ENCODE measurements at places on chromosomes 2 and 18. TPM values are rescaled to one million over a fixed set of nuclear protein-coding genes. Genes with fewer than 3 reads are reported as not detected.

STPG4 gene
- not detected for total RNA-seq

KIAA2012 gene
- total RNA-seq = not detected

TTC21B gene
- total RNA-seq = 15.2 TPM

SLC4A5 gene
- total RNA-seq = 5.2 TPM

GRCh38 chr2:70999362-70999761 lies 4.7 kb upstream of the TEX261 start:
- H3K27ac ChIP-seq = no peak overlapping the region
- H3K36me3 ChIP-seq = no peaks in the 10 kb centered on the region
- no peaks in the 10 kb centered on the region for H3K27me3 ChIP-seq
- no peak overlapping the region for H3K4me3 ChIP-seq
- no peak for DNase-seq

- no peak overlapping the region for H3K4me3 ChIP-seq
- H3K27me3 ChIP-seq = no peaks in the 10 kb centered on the region
- no peak overlapping the region for H3K27ac ChIP-seq
- DNase-seq = no peak
- H3K4me1 ChIP-seq = no peaks in the 10 kb centered on the region
These were observed 8.2 kb upstream of the NT5C1B start for GRCh38 chr2:18597618-18598017.

GRCh38 chr2:170152421-170152820 lies 25.5 kb upstream of the MYO3B start:
- H3K27ac ChIP-seq = no peak overlapping the region
- H3K27me3 ChIP-seq = no peaks in the 10 kb centered on the region
- DNase-seq = no peak
- no peaks in the 10 kb centered on the region for H3K36me3 ChIP-seq

GRCh38 chr2:69689466-69689865 lies 45.9 kb upstream of the AAK1 start:
- no peaks in the 10 kb centered on the region for H3K27me3 ChIP-seq
- H3K4me1 ChIP-seq = no peaks in the 10 kb centered on the region
- no peak overlapping the region for H3K27ac ChIP-seq
- DNase-seq = no peak
- no peak overlapping the region for H3K4me3 ChIP-seq

UGT1A4 gene
- total RNA-seq = 1.1 TPM

NDC80 gene
- total RNA-seq = 0.63 TPM

DNA sequence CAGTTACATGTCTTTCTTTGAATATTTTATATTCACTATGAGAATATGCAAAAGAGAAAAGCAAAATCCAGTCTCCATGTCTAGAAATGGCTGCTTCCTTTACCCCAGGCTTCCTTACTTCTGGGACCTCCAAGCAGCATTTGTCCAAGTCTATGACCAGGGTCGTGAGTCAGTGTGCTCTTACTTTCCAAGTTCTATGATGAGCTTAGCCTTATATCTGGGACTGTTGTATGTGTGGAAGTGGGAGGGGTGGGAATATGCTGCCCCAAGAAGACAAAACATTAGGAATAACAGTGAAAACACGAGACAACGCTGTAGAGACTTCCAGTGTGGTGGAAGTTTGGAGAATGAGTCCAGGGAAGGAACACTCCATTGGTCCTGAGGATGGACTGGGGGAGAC lies 21.2 kb upstream of the CHRNA1 start:
- H3K27ac ChIP-seq = no peak overlapping the region
- no peaks in the 10 kb centered on the region for H3K27me3 ChIP-seq
- no peaks in the 10 kb centered on the region for H3K4me1 ChIP-seq
- no peak overlapping the region for H3K4me3 ChIP-seq
- no peaks in the 10 kb centered on the region for H3K36me3 ChIP-seq
- no peak for DNase-seq

DNA sequence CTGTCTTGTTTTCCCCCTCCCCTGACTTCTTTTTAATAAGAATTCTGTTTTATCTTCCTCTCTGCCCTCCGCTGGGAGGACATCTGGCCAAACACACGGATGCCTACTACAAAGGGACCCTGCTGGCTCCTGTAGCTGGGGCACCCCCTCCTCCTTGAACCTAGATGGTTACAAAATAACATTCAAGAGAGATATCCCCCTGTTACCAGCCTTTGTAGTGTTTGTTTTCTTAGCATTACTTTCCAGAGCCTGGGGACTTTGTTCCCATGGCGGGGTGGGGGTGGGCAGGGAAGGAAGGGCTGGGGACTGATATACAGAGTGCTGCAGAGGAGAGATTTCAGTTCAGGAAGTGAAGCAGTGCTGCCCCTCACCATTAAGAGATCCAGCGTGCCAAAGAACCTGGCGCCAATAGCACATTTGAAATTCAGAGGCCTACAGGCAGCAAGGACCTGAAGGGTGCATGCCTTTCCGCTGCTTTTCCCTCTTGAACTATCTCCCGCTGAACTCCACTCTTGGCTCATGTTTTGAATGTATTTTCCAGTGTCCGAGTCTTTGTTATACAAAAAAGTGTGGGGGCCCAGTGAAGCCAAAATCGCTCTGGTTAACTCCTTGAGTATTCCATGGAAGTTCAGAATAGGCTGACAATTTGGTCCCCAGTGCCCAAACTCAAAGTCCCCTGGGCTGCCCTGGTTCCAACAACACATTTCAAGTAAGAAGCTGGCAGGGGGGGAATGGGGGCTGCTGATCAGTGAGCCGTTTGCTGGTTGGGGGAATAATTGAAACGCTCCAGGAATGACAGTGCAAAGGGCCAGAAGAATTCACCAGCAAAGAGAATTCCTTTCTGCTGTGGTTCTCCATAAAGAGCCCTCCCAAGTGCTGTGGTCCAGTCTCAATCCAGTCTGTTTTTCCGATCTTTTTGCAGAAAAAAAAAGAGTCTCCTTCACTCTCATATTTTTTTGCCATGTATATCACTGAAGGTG lies 94.8 kb upstream of the THOC1 start:
- H3K4me3 ChIP-seq = no peak overlapping the region
- DNase-seq = peak; percentile 72
- H3K27ac ChIP-seq = no peak overlapping the region

DNA sequence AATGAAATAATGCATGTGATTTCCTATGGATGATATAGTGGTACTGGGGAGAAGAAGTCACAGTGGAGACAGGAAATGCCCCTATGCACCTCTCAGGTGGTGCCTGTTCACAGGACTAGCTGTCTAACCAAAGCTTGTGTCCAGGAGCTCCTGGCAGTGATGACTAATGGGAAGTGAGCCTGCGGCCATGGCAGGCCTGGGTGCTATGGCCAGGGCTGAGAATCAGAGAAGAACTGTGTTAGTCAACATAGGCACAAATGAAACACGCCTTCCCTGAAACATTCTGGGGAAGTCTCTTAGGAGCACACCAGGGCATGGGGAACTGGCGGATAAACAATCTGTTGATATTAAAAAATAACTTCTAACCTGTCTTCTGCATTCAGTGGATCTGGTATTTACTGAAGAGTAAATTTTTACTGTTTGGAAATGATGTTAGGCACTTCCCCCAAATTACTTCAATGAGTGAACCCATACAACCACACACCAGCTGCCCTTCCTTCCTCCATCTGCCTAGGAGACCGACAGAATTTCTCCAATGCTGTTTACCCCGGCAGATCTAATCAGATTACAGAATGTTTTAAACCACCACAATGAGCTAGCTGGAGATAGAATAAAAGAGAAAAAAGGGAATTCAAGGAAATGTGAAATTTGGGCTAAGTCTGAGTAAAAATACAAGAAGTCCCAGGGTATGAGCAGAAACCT lies 67.4 kb downstream of the MEP1B start:
- H3K4me3 ChIP-seq = no peak overlapping the region
- H3K4me1 ChIP-seq = no peaks in the 10 kb centered on the region
- DNase-seq = no peak
- H3K27me3 ChIP-seq = no peaks in the 10 kb centered on the region
- no peaks in the 10 kb centered on the region for H3K36me3 ChIP-seq
- no peak overlapping the region for H3K27ac ChIP-seq

- no peak overlapping the region for H3K27ac ChIP-seq
- no peaks in the 10 kb centered on the region for H3K4me1 ChIP-seq
- H3K27me3 ChIP-seq = no peaks in the 10 kb centered on the region
- no peak for DNase-seq
These were observed 276.5 kb upstream of the NRP2 start for GRCh38 chr2:205405752-205406151.

DNA sequence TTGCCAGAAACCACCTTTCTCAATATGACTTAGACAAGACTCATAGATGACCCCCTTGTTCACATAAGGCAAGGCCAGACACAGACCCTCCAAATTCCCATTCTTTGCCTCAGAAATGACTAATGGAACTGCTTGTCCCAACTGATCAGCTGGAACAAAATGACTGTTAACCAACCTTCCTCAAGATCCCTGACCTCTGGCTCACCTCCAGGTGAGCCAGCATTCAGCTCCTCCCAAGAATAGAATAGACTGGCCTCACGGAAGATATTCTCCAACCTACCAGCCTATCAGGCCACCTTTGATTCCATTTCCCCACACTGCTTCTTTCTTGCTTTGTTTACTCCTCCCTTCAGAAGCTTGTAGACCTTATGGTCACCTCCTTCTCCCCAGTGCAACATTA lies 195.7 kb upstream of the VWC2L start:
- H3K4me3 ChIP-seq = no peak overlapping the region
- H3K27me3 ChIP-seq = no peaks in the 10 kb centered on the region
- H3K27ac ChIP-seq = no peak overlapping the region
- no peaks in the 10 kb centered on the region for H3K4me1 ChIP-seq
- no peak for DNase-seq

GCC2 gene
- 74.5 TPM for total RNA-seq

CRYBA2 gene
- not detected for total RNA-seq

NIF3L1 gene
- 24.6 TPM for total RNA-seq

MGAT4A gene
- 101 TPM for total RNA-seq

GRCh38 chr2:73386342-73386868 lies 769 bp downstream of the ALMS1 start:
- H3K4me1 ChIP-seq = peaks cover 4% of the 10 kb centered on the region
- H3K27ac ChIP-seq = peak overlapping the region; percentile 86
- no peak for DNase-seq
- H3K36me3 ChIP-seq = no peaks in the 10 kb centered on the region
- no peaks in the 10 kb centered on the region for H3K27me3 ChIP-seq

DNA sequence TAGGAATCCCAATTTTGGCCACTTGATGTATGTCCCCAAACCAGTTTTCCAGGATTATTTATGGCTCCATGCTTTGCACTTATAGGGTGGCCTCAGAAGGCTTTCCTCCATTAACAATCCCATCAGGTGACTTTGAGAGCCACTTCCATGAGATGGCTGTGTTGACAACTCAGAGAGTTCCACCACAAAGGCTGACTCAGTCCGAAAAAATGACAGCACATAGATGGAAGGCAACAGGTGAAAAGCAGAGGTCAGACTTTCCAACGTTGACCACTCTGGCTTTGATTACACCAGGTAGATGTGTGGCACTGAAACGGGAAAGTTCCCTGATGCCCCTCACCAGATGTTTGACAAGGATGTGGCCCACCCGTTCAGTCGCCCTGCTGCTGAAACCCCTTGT lies 431.4 kb upstream of the TNP1 start:
- H3K27ac ChIP-seq = no peak overlapping the region
- no peak overlapping the region for H3K4me3 ChIP-seq
- H3K27me3 ChIP-seq = no peaks in the 10 kb centered on the region
- H3K36me3 ChIP-seq = no peaks in the 10 kb centered on the region

- no peaks in the 10 kb centered on the region for H3K27me3 ChIP-seq
- H3K36me3 ChIP-seq = no peaks in the 10 kb centered on the region
- H3K4me1 ChIP-seq = no peaks in the 10 kb centered on the region
- DNase-seq = peak; percentile 56
- H3K4me3 ChIP-seq = no peak overlapping the region
- no peak overlapping the region for H3K27ac ChIP-seq
These were observed 24.5 kb downstream of the RAB10 start for GRCh38 chr2:26058390-26058789.

IL37 gene
- not detected for total RNA-seq

SKA1 gene
- 0.31 TPM for total RNA-seq

LINC00305 gene
- not detected for total RNA-seq

DNA sequence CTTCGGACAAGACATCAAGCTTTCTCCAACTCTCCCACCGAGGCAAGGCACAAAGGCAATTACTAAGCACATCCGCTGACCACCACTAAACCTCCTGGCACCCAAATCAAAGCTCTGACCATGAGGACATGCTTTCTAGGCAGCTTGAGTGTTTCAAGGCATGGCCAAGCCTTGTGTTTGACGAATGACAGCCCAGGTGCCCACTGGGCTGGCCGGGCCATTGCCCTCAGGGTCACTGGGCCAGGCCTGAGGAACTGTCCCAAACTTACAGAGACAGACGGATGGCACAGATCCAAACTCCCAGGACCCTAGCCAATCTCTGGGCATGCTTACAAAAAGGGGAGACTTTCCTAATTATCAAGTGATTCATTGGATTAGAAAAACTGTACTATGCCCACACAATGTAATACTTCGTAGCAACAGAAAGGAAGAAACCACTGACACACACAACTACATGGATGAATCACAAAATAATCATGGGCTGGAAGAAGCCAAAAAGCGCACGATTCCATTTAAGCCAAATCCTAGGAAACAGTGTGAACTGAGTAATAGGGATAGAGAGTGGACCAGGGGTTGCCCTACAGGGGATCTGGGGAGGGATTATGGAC lies 20.2 kb downstream of the CRACDL start:
- H3K27me3 ChIP-seq = no peaks in the 10 kb centered on the region
- H3K4me3 ChIP-seq = no peak overlapping the region
- DNase-seq = no peak
- H3K36me3 ChIP-seq = no peaks in the 10 kb centered on the region
- no peak overlapping the region for H3K27ac ChIP-seq
- H3K4me1 ChIP-seq = no peaks in the 10 kb centered on the region

- H3K4me1 ChIP-seq = no peaks in the 10 kb centered on the region
- DNase-seq = no peak
- no peaks in the 10 kb centered on the region for H3K36me3 ChIP-seq
- no peaks in the 10 kb centered on the region for H3K27me3 ChIP-seq
- no peak overlapping the region for H3K4me3 ChIP-seq
These were observed 4.6 kb downstream of the LOXHD1 start for GRCh38 chr18:46652372-46652771.

CCDC148 gene
- total RNA-seq = 21.0 TPM

- no peaks in the 10 kb centered on the region for H3K4me1 ChIP-seq
- no peak for DNase-seq
- no peak overlapping the region for H3K4me3 ChIP-seq
- no peak overlapping the region for H3K27ac ChIP-seq
- H3K27me3 ChIP-seq = no peaks in the 10 kb centered on the region
- peaks cover 6% of the 10 kb centered on the region for H3K36me3 ChIP-seq
These were observed 63.3 kb downstream of the KCTD18 start for GRCh38 chr2:200446612-200447011.

DNA sequence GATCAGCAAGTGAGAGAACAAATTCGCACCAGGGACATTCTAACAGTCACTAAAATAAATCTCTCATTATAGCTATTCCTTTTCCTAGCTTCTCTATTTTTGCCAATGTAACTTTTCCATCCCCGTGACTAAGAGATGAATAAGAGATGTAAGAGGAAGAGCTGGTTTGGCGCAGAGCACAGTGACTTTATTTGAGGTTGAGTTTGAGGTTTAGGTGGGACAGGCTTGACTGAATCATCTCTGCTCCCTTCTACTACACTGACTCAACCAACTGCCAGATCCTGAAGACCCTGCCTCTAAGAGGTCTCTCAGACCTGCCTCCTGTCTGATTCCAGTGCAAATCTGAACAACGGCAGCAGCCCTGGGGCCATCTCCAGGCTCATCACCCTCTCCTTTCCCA lies 28.0 kb downstream of the RFX8 start:
- H3K4me3 ChIP-seq = no peak overlapping the region
- no peaks in the 10 kb centered on the region for H3K36me3 ChIP-seq
- no peaks in the 10 kb centered on the region for H3K27me3 ChIP-seq
- no peaks in the 10 kb centered on the region for H3K4me1 ChIP-seq

GRCh38 chr2:105865222-105865913 lies 120.7 kb downstream of the NCK2 start:
- H3K27me3 ChIP-seq = no peaks in the 10 kb centered on the region
- H3K36me3 ChIP-seq = no peaks in the 10 kb centered on the region
- peaks cover 23% of the 10 kb centered on the region for H3K4me1 ChIP-seq
